ENCODE measurements at places on chromosomes 5 and 9.

DNA sequence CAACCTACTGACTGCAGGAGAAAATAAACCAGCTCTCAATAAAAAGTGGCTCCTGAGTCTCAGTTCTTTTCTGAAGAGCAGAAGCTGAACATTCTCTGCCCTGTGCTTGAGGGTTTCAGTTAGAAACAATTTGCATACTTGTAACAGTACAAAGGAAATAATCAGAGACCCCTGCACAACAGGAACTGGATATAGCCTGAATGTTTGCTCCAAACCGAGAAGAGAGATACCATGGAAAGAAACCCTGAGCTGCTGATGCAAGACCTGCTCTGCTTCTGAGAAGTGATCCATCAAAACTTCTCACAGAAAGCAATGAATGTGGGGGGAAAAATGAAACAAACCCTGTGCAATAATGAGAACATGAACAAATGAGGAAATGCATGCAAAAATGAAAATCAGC is 592.9 kb downstream of the SEMA5A start:
- DNase-seq, result no peak

DNA sequence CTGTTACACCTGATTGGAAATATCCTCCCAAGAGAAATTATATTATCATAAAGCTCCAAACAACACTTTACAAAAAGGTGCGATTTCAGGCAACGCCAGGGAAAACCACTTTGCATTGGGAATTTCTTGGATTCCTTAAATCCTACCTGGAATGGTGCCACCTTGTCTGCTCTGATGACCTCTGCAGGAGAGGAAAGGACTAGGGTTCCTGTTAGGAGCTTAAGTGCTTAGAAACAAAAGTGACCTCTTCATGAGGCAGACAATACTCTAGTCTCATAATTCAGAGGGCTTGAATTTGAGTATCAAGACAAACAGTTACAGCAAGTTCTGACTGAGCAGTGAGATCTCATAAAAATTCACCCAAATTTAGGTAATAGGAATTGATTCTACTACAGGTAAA is 33.9 kb upstream of the GLIS3 start:
- DNase-seq, result no peak

GRCh38 chr5:154467655-154468354 is 10.2 kb downstream of the HAND1 start:
- DNase-seq, result peak; percentile 80

DNA sequence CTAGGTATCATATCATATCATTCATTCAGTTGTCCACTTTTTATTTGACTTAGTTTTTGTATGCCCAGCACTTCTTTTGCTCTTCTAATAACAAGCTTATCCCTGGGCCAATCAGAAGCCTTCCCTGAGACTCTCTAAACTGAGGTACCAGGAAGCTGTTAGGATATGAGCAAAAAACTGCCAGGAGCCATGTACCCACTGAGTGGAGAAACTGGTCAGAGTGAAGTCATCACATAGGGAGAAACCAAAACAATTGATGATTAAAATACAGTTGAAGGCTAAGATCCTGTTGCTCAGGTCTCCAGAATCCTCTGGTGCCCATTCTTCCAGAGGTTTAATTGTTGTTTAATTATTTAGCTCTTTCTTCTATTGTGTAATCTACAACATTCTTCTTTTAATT is 120.2 kb downstream of the KIAA0825 start:
- no peak for DNase-seq

GRCh38 chr9:134735441-134736175 is 94.0 kb downstream of the COL5A1 start:
- no peak for DNase-seq

DNA sequence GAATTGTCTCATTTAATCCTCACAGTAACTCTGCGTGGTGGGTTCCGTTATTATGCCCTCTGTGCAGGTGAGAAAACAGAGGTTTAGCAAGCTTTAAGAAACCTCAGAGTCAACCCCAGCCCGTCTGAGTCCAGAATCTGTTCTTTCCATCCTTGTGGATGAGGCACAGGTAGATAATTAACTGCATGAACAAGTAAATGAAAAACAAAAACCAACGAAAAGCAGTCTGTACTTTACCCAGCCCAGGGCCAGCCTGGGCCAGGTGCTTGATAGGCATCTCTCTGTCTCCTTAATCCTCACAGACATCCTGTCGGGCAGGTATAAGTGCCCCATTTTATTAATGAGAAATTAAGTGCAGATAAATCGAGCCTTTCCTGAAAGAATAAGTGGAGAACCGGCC is 25.3 kb upstream of the CXCL14 start:
- no peak for DNase-seq

DNA sequence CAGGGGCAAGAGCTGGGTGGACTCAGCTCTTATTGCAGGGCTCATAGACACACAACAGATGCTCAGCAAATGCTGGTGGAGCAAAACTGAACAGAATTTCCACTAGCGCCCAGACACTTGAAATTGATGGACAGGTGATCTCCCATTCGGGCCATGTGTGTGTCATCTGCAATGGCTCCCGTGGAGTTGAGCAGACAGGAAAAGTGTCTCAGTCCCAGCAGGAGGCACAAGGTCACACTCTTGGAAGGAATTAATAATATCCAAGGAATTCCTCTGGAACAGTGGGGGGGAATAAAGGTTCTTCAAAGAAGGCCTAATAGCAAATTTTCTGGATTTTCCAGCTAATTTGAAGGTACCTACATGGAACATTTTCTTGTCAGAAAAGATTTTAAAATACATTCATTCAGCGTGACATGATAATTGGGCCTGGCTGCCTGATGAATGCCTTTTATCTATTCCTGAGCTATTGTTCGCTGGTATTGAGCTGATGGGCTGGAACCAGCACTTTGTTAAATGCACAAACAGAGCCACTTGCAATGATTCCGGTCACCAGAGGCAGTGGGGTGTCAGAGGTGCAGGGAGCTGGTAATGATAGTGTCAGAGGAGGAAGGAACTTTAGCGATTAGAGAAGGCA is 31.5 kb upstream of the ALDH1B1 start:
- no peak for DNase-seq

DNA sequence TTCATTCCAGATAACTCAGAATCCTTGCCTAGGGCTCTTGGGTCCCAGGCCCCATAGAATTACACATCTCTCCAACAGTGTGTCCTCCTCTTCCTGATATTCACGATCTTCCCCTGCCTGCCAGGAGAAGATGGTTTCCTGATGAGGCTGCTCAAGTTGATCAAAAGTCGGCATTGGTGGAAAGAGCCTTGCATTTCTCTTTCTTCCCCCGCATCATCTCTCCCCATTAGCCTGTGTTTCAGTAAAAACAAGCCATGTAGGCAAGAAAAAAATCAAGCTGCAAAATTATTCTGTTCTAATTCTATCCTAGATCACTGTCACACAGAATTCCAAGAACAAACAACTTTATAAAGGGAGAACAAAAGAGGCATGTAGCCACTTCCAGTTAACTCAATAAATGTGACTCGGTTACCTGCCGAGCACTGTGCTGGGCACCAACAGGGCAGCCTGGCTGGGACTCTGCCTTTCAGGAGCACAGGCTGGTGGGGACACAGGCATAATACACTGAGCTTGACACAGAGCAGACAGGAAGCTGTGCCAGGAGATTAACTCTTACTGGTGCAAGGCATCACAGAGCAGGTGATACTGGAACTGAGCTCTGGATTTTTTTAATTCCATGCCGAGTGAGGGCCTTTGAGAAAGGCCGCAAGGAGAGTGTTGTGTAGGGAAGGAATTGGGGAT is 25.6 kb downstream of the TMOD1 start:
- no peak for DNase-seq

GRCh38 chr5:4576161-4576748 is 563.9 kb upstream of the ADAMTS16 start:
- no peak for DNase-seq

- DNase-seq, result no peak
Measured at GRCh38 chr9:89608641-89609335, 4.0 kb downstream of the GADD45G start.

DNA sequence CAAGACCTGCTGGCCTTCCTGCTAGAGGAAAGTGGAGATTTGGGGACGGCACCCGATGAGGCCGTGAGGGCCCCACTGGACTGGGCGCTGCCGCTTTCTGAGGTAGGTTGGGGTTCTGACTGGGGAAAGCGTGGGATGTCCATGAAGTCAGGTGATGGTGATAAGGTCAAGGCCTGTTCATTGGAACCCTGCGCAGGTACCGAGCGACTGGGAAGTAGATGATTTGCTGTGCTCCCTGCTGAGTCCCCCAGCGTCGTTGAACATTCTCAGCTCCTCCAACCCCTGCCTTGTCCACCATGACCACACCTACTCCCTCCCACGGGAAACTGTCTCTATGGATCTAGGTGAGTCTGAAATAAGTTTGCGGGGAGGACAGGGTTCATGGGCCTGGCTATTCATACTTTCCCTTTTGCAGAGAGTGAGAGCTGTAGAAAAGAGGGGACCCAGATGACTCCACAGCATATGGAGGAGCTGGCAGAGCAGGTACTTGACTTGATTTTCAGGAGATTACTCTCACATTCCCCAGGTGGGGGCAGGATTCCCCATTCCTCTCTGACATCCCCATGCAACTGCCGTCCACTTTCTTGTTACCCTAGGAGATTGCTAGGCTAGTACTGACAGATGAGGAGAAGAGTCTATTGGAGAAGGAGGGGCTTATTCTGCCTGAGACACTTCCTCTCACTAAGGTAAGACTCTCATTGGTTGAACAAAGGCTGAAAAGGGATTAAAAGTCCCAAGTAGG is 505 bp downstream of the CREB3 start:
- DNase-seq, result peak; percentile 33

GRCh38 chr9:108972626-108973209 is 38.5 kb downstream of the ABITRAM start:
- no peak for DNase-seq

DNA sequence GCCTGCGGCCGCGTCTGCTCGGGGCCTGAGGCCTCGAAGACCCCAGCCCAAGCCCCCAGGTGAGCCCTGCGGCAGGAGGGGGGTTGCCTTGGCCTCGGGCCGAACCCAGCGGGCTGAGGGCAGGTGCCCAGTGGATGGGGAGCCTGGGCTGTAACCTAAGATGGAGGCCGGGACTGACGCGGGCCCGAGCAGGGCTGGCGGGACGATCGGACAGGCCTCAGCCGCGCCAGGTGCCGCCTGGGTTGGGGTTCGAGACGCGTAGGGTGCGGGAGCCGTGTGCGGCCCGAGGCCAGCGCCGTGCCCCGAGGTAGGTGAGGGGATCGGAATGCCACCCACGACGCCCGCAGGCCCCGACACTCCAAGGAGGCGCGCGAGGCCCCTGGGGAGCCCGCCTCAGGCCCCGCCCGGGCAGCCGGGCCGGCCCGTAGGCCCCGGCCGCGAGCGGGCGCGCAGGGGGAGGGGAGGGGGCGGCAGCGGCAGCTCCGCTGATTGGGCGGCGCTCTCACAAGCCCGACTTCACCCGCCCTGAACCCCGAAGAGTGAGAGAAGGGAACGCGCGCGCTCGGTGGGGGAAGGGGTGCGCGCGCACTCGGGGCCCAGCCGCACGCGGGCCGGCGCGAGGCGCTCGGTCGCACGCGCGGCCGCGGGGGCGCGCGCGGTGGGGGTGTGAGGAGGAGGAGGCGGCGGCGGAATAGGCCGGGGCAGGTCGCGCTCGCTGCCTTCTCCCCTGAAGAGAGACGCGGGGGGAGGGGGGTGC is at the start of gene NSD1:
TSS of gene NSD1 (plus strand) at position 678 of the 757 bp plus-strand sequence. CDS start 1,331 bp downstream, outside the sequence.
- DNase-seq, result peak; percentile 58

- no peak for DNase-seq
Measured at GRCh38 chr9:79719021-79719420, 147.3 kb downstream of the TLE4 start.

- DNase-seq, result no peak
Measured at GRCh38 chr5:125815-126214, 33.8 kb downstream of the PLEKHG4B start.

- DNase-seq, result no peak
Measured at GRCh38 chr5:161847447-161847846, 473 bp upstream of the GABRA1 start.

DNA sequence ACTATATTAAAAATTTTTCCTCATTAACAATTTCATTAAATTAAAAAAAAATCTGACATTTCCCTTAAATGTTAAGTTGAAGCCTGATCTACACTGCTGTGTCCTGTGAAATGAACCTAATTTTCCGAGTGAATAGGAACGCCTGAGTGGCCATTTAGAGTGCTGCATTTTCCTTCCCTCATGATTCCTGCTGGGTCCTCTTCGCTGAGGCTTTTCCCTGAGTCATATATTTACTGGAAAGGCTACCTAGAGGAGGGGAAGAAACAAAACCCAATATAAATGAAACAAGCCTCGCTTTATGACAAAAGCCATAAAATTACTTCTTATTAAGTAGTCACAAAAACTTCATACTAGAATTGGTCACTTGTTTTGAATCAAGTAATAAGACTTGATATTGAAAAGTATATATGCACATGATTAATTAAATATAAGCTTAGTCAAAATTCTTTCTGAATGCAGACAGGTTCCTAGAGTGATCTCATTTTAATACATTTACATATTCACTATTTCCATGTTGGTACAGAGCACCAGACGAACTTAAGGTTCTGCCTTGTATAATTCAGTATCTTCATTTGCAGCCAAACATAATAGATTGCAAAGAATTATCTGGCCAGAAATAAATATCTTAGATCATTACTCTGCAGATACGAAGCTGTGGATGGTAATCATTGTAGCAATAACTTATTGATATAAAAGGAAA is 6.3 kb upstream of the ISCA1 start:
- no peak for DNase-seq

GRCh38 chr5:6780802-6781391 is 67.7 kb downstream of the TENT4A start:
- peak; percentile 55 for DNase-seq

DNA sequence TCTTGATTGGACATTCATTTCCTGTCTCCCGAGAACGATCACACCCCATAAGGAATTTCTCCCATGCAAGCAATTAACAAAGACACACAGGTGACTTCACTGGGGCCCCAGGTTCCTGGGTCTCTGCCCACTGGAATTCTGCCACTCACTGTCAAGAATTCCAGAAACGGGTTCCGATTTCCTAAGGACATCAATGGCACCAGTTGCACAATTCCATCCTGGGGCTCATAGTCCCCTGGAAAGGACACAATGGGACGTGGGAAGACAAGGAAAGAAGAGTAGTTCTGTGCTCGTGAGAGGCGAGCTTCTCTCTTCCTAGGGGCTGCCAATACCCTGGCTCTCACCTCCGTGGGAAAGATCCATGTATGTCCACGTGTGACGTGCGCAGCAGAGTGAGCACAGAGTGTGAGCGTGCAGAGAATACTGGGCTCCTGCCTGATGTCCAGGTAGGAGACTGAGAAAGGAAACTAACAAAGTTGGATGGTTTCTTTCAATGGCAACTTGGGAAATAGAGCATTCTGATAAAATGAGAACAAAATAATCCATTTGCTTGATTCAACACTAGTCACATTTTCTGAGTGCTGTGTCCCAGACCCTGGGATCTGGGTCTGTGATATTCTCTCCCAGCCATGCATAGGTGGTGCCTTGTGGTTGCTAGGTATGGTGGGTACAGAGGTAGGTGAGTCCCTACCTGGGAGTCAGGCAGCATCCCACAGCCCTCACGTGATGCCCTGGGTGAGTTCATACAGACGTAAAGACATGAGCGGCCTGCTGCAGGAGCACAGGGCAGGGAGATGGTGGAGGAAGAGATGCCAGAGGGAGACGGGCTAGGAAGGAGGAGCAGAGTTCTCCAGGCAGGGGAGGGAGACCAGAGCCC is 159.8 kb downstream of the COL23A1 start:
- DNase-seq, result no peak

Data from inflammatory macrophage treated with lipopolysaccharide for 1 hour (primary cell).